ENCODE measurements at places on chromosomes 12 and 14.

GRCh38 chr12:124032265-124032886, 59.4 kb downstream of the ZNF664 start:
- DNase-seq = no peak

- DNase-seq = no peak
Observed at GRCh38 chr14:67170660-67171059, 18.6 kb upstream of the GARIN2 start.

DNA sequence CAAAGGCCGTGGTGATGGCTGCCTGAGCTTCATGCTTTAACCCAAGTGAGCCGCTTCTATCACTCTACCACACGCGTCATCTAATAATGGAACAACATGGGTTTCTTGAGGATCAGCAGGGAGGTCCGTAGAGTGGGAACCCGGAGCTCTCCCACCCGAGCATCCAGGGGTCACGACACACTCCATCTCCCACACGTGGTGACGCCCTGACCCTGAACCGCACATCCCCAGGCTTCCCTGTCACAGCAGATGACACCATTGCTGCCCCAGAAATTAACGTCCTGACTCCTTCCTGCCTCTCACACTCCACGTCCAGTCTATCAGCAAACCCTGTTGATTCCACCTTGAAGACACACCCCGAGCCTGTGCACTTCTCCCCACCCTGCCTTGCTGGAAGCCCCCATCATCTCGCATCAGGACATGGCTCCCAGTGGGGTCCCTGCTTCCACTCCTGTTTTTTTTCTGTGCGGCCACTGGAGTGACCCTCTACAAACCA, 163.2 kb downstream of the PIWIL1 start:
- DNase-seq = no peak

GRCh38 chr12:52672321-52672933, 7.8 kb downstream of the KRT1 start:
- no peak for DNase-seq

GRCh38 chr14:92737206-92737605, 11.2 kb downstream of the LGMN start:
- DNase-seq = no peak

- DNase-seq = peak; percentile 69
Observed at GRCh38 chr12:4270831-4271716, 2.5 kb upstream of the CCND2 start.

- no peak for DNase-seq
Observed at GRCh38 chr12:58920102-58920960, at the start of gene LRIG3. TSS of gene LRIG3 (minus strand) at chr12:58920504. CDS start at chr12:58920235, 269 bp downstream.

DNA sequence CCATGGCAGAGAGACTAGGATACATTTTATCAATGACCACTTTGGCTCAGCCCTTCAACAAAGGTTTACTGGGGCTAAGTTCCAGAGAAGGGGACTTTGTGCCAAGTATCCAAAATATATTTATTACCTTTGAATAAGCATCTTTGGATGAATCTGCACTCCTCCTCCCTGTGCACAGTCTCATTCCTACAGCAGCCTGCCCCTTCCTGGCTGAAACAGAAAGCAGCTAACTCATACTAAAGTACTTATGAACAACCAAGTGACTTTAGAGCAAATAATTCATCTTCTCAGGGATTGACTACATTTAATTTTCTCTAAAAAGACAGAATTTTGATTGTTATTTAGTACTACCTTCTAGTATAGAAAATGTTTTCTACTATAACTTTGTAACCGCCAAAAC, 47.8 kb upstream of the ETV6 start:
- DNase-seq = no peak

DNA sequence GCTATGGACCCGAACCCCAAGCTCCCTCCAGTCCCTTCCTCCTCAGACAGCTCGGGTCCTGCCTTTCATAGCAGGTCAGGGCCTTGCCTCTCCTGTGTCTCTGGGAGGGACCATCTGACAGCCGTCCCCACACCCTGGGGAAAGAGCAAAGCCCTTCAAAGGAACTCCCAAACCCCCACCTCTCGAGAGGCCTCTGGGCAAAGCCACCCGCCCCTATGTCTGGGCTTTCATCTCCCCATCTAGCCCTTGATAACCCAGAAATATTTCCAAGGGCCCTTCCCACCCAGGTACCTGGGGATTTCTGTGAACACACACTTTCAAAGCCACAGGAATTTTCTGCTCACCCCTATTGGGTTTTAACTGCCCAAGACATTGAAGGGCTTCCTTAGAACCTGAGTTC, 32.1 kb downstream of the SNRNP35 start:
- DNase-seq = no peak

GRCh38 chr12:67609226-67609870, 39.2 kb upstream of the DYRK2 start:
- no peak for DNase-seq

DNA sequence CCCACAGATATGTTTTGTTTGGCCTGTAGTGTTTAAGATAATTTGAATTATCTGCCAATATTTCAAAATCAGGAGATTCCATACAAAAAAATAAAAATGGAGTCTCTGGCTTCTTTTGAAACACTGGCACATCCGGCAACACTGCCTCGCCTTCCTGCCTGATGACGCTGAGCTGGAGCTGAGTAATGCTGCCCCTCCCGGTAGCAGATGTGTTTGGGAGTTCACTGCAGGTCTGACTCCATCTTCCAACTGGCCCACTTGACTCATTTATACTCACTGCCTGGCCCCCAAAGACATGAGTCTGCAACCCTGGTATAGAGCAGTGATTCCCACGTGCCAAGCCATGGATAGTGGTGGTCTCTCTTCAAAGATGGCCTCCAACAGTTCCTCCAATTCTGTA, 7.4 kb downstream of the CIT start:
- DNase-seq = no peak

GRCh38 chr12:78725033-78725432, 139.5 kb upstream of the SYT1 start:
- no peak for DNase-seq

GRCh38 chr14:71142375-71143038, 235.2 kb downstream of the PCNX1 start:
- peak; percentile 65 for DNase-seq

DNA sequence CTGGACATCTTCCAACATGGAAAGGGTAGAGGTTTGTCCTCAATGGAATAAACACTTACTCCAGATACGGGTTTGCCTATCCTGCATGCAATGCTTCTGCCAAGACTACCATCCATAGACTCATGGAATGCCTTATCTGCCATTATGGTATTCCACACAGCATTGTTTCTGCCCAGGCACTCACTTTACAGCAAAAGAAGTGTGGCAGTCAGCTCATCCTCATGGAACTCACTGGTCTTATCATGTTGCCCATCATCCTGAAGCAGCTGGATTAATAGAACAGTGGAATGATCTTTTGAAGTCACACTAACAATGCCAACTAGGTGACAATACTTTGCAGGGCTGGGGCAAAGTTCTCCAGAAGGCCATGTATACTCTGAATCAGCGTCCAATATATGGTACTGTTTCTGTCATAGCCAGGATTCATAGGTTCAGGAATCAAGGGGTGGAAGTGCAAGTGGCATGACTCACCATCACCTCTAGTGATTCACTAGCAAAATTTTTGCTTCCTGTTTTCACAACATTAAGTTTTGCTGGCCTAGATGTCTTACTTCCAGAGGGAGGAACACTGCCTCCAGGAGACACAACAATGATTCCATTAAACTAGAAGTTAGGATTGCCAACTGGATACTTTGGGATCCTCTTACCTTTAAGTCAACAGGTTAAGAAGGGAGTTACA, 140.4 kb downstream of the SLC35F4 start:
- no peak for DNase-seq

DNA sequence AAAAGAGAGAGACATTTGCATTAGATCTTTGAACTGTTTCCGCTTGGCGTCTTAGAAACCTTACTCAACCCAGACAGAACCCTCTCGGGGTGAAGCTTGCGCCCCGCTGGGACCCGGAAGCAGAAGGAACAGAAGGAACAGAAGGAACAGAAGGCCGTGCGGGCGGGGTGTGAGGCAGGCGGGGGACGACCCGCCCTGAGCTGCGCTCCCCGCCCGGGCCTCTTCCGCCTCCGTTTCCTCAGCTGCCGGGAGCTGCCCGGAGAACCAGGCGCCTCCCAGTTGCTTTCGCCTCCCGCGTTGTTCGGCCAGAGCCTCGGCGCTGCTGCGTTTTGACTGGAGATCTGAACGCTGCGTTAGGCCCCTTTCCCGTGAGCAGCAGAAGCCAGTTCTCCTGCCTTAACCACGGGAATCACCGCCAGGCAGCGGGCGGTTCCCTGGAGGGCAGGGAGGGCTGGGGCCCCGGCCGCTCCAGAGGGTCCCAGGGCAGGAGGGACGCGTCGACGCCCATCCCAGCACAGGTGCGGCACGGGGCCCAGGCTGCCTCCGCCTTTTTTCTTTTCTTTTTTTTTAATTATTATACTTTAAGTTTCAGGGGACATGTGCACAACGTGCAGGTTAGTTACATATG, 19.3 kb upstream of the MMP17 start:
- peak; percentile 82 for DNase-seq

GRCh38 chr12:54377797-54378515, 6.6 kb downstream of the ZNF385A start:
- no peak for DNase-seq

GRCh38 chr12:3491938-3492792, 1.2 kb downstream of the PRMT8 start:
- DNase-seq = peak; percentile 14

- DNase-seq = no peak
Observed at GRCh38 chr14:105021656-105022275, 883 bp upstream of the CDCA4 start.

GRCh38 chr12:214003-214741, at the start of gene SLC6A12:
TSS of gene SLC6A12 (minus strand) at chr12:214157. CDS start at chr12:209986, 4,171 bp downstream.
- no peak for DNase-seq

DNA sequence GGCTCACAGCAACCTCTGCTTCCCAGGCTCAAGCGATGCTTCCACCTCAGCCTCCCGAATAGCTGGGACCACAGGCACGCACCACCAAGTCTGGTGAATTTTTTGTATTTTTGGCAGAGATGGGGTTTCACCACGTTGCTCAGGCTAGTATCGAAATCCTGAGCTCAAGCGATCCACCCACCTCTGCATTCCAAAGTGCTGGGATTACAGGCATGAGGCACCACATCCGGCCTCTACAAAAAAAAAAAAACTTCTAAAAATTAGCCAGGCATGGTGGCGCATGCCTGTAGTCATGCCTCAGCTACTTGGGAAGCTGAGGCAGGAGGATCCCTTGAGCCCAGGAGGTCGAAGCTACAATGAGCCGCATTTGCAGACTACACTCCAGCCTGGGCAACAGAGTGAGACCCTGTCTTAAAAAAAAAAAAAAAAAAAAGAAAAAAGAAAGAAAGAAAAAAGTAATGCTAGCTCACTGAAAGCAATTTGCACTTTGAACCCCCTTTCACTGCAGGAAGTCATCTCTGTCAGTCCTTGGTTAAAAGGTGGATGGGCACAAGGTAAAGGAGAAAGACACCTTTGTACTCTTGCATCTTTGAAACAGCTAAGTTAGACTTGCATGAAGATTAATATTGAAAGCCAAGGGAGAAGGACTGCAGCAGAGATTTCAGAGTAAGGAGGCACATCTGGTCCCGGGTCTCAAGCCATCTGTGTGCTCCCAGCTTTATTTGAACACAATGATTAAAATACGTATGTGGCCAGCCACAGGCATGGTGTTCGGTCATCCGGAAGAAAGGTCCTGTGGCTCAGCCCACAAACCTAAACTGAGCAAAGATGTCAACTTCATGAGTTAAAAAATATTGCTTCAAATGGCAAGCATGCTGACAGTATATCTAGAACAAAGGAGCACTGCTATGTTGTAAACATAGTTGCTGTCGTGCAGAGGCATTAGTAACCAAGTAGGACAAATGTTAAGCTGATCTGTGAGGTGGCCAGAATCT, 103.8 kb upstream of the HMGA2 start:
- DNase-seq = no peak

DNA sequence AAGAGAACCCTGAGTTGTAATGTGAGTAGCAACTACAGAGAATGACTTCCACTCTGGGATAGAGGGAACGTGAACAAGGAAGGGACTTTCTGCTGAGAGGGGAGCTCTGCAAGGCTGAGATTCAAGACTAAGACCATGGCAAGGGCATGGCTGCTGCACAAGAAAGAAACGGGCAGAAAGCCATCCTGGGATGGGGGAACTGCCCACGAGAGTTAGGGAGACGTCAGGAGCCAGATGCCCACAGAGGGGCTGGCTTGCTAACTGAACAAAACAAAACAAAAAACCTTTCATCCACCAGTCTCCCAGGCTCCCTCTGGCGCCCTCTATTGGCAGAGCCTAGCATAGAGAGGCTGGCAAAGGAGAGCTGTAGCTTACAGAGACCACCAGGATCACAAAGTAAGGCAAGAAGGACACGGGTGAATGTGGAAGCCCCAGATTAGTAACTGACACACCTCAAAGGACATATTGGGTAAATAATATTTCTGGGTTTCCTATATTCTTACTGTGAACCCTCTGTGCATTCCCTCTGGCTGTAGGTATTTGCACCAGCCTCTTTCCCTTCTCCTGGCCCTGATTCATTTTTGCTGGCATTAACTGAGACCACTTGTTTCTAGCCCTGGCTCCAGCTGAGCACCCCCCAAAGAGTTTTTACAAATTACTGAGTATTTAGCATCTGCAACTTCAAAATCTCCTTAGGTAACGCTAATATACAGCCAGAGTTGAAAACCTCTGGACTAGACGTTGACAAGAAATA, 338.3 kb downstream of the EMP1 start:
- peak; percentile 1 for DNase-seq

GRCh38 chr12:45389426-45389825, 173.5 kb downstream of the ANO6 start:
- no peak for DNase-seq

DNA sequence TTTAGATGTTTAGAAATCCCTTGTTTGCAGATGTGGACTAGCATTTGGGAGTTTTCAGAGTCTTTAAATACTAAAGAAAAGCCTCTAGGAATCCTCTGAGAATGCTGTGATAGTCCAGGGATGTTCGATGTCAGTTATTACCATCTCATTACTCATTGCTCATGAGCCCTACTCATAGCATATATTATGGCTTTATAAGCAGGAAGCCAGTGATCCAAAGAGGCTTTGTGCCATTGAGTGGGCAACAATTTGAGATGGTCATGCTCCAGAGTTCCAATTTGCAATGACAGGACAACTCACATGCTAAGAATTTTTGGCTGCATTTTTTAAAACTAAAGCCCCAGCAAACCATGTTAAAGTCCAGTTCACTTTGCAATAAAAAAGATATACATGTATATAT, 163.0 kb downstream of the OTOGL start:
- DNase-seq = no peak

DNA sequence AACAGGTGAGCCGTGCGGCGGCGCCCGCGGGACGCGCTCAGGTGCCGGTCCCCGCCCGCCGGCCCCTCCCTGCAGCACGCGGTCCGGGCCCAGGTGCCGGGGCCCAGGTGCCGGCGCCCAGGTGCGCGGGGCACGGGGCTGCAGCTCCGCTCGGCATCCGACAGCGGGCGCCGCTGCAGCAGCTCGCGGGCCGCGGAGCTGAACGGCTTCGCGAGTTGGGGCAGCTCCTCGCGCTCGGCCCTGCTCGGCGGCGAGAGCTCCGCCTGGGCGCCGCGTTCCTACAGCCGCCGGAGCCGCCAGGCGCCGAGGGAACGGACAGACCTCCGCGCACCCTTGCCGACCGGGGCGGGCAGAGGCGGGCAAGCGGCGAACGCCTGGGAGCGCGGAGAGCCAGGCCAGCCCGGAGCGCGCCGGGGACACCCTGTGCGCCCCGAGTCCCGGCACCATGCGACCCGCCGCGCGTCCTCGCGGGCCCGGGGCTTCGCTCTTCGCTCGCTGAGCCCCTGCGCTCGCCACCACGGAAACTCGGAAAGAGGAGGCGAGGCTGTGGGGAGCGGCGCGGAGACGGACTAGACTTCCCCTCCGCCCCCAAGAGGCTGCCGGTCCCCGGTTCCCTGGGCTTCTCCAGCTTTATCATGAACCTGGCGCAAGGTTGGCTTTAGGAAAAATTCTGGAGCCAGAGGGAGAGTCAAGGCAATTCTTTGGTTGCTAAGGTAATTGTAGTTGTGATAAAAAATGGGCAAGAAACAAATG, at the start of gene RGS6:
Gene RGS6, plus strand, starts transcription at position 201 of the 753 bp plus-strand sequence.
- DNase-seq = no peak

GRCh38 chr12:64088431-64089349, 133.4 kb downstream of the KICS2 start:
- DNase-seq = no peak
